ENCODE measurements at places on chromosomes 13 and 19.

GRCh38 chr19:4140237-4140711 lies 13.2 kb upstream of the CREB3L3 start:
- peak; percentile 84 for DNase-seq

DNA sequence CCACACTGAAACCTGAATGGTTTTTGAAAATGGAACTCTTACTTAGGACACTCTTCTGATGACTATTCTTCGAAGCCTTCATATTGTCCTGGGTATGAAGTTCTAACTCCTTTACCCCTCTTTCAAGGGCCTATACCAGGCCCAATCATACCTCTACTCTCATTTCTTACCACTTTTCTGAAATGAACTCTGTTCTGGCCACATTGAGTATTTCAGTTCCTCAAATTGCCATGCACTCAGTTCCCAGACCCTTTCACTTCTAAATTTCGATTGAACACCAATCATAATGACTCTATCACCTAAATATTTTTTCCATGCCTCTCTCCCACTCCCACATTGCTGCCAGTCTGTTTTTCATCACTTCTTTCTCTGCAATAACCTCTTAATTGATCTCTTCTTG lies 53.7 kb downstream of the LACC1 start:
- DNase-seq, result no peak

GRCh38 chr19:35285095-35285449 lies 2.7 kb downstream of the HAMP start:
- no peak for DNase-seq

GRCh38 chr19:16915135-16915534 lies 26.3 kb downstream of the F2RL3 start:
- DNase-seq, result no peak

DNA sequence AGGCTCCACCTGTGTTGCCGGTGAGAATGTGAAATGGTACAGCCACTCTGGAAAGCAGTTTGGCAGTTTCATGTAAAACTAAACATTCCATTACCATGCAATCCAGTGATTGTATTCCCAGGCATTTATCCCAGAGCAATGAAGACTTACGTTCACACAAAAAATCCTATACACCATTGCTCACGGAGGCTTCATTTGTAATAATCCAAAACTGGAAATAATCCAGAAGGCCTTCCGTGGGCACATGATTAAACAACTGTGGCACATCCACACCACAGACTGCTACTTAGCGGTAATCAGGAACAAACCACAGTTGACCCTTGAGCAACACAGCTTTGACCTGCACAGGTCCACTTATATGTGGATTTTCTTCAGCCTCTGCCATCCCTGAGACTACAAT lies 339.7 kb downstream of the MTUS2 start:
- no peak for DNase-seq

DNA sequence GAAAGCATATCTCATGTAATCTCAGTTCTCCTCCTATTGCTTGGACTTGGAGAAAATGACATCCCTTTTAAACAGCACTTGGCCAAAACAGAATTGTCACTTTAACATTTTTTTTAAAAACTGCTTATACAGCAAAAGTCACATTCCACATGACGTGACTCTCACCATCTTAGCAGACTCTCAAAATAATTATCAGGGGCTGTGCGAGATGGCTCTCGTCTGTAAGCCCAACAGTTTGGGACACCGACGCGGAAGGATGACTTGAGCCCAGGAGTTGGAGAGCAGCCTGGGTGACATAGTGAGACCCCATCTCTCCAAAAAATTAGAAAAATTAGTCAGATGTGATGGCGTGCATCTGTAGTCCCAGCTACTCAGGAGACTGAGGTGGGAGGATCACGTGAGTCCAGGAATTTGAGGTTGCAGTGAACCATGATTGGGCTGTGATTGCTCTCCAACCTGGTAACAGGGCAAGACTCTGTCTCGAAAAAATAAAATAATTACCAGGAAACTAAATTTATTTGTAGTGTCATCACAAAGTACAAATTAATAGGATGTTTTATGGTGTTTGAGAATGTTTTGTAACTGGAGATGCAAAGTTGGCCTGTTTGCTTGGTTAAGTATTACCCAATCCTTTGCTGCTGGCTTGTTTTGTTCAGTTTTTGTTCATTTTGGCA lies 8.8 kb downstream of the SAFB start:
- DNase-seq, result no peak

DNA sequence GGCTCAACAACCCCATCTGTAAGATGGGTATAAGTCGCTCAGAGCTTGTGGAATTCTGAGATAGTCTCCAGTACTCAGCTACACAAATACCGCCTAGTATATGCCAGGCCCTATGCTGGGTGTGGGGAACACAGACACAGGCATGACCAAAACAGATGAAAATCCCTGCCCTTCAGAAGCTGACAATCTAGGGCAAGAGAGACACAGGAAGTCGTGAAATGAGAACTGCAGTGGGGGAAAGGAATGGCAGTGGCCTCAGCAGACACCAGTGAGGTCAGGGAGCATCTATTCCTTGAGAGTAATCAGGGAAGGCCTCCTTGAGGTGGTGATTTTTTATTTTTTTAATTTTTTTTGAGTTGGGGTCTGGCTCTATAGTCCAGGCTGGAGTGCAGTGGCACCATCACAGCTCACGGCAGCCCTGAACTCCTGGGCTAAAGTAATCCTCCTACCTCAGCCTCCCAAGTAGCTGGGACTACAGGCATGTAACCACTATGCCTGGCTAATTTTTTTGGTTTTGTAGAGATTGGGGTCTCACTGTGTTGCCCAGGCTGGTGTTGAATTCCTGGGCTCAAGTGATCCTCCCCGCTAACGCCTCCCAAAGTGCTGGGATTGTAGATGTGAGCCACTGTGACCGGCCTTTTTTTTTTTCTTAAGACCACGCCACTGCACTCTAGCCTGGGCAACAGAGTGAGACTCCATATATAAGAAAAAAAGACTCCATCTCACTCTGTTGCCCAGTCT lies 3.2 kb downstream of the TMIGD2 start:
- no peak for DNase-seq

DNA sequence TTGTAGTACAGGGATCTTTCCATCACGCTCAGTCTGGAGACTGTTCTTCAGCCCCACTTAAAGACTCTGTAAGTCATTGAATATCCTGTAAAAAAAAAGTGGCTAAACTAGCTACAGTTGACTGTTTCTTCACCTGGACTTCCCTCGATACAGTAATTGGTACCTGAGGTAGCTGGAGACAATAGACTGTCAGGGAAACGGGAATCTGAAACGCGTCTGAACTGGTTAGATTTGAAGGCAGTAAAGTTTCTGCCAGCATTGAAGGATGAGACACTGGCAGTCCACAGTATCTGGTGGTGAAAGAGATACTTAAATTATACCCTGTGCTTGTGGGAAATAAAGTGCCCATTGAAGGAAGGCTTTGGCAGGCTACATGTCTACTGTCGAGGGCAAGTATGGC lies 550.5 kb downstream of the IRS2 start:
- DNase-seq, result no peak

- no peak for DNase-seq
These were observed 10.9 kb downstream of the ZNRF4 start for GRCh38 chr19:5466072-5466471.

GRCh38 chr19:40245506-40246128 lies 19.1 kb upstream of the CCNP start:
- DNase-seq, result no peak

GRCh38 chr13:74979703-74980102 lies 502.3 kb downstream of the TBC1D4 start:
- DNase-seq, result no peak

GRCh38 chr13:30119476-30119875 lies 187.9 kb downstream of the KATNAL1 start:
- DNase-seq, result no peak

- DNase-seq, result no peak
These were observed 175.9 kb downstream of the IRS2 start for GRCh38 chr13:109610517-109610916.

GRCh38 chr19:16445238-16446107 lies 26.3 kb downstream of the EPS15L1 start:
- no peak for DNase-seq

- no peak for DNase-seq
These were observed 34.4 kb downstream of the RAP2A start for GRCh38 chr13:97468331-97468730.

GRCh38 chr13:110402299-110403069 lies 95.4 kb downstream of the COL4A2 start:
- no peak for DNase-seq

- no peak for DNase-seq
These were observed 6.7 kb upstream of the RPS19 start for GRCh38 chr19:41853344-41853743.

DNA sequence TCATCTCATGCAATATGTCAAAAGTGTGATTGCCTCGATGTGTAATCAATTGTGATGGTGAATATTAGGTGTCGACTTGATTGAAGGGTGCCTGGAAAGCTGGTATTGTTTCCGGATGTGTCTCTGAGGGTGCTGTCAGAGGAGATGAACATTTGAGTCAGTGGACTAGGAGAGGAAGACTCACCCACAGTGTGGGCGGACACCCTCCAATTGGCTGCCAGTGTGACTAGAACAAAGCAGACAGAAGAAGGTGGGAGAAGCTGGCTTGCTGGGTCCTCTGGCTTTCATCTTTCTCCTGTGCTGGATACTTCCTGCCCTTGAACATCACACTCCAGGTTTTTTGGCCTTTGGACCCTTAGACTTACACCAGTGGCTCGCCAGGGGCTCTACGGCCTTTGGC lies 15.5 kb upstream of the CABP5 start:
- DNase-seq, result no peak

DNA sequence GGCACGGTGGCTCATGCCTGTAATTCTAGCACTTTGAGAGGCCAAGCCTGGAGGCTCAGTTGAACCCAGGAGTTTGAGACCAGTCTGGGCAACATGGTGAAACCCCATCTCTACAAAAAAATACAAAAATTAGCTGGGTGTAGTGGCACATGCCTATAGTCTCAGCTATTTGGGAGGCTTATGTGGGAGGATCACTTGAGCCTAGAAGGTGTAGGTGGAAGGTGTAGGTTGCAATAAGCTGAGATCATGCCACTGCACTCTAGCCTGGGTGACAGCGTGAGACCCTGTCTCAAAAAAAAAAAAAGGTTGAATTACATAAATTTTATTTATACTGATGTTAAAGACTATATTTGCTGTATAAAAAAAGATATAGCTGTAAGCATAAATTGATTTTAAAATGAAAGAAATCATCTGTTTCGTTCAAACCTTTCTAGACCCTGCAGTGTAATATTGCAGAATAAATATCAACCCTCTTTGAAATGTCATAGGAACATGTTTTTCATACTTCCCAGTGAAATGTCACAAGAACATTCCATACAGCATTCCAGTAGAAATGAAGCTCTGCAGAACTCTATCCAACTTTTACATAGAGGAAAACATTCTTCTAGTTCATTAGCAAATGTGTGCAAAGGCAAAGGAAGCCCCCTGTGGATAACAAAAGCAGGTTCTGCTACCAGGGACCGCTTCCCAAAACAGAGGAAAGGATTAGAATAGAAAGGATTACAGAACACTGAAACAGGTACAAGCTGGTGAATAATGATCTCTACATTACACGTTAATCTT lies 76.0 kb downstream of the CAB39L start:
- DNase-seq, result no peak

DNA sequence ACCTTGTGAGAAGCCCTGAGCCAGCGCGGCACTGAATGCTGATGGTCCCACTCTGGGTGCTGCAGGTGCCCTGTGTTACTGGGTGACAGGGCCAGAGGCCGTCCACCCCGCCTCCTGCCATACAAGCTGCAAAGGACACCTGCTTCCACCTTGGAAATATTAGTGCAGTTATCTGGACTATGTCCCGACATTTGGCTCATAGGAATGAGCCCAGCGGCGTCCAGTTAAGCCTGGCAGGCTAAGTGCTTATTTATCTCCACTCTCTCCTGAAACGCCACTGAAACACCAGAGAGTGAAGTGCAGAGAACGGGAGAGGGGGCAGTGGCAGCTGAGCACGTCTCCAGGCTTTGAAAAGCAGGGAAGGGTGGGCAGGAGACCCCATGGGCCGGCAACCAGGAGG lies 145.8 kb downstream of the KDM4B start:
- DNase-seq, result no peak

- DNase-seq, result no peak
These were observed 47.8 kb upstream of the DIAPH3 start for GRCh38 chr13:60211548-60211947.

DNA sequence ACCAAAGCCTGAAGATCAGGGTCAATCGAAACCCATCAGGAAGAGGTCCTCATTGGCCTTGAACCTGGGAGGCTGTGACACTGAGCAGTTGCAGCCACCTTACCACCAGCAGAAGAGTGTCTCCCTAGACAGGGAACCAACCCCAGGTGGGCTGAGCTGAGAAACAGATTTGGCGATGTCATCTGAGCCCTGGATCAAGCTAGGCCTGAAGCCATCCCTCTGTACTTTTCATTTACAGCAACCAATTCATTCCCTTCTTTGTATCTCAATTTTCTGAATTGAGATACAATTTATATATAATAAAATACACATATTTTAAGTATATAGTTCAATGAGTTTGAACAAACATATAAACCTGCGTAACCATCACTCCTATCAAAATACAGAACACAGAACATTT lies 14.6 kb downstream of the RHPN2 start:
- no peak for DNase-seq

DNA sequence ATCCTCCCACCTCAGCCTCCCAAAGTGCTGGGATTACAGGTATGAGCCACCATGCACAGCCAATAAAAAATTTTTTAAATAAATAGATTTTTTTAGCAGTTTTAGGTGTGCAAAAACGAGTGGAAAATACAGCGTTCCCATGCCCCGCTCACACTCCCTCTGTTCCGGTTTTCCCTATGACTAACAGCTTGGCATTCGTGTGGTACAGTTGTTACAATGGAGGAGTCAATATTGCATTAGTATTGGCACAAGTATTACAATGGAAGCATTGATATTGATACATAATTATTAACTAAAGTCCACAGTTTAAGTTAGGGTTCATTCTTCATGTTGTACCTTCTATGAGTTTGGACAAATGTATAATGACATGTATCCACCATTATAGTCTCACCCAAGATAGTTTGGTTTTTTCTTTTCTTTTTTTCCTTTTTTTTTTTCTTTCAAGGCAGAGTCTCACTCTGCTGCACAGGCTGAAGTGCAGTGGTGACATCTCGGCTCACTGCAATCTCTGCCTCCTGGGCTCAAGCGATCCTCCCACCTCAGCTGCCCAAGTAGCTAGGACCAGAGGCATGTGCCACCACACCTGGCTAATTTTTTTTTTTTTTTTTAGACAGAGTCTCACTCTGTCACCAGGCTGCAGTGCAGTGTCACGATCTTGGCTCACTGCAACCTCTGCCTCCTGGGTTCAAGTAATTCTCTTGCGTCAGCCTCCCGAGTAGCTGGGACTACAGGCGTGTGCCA lies 15.4 kb upstream of the RAB20 start:
- no peak for DNase-seq
